ENCODE measurements at places on chromosomes 12 and 14.
A peak's percentile ranks its signal among the peaks of the same experiment; 100 is the strongest.

GRCh38 chr12:66087365-66087943 is 43.1 kb downstream of the LLPH start:
- peak; percentile 89 for DNase-seq

DNA sequence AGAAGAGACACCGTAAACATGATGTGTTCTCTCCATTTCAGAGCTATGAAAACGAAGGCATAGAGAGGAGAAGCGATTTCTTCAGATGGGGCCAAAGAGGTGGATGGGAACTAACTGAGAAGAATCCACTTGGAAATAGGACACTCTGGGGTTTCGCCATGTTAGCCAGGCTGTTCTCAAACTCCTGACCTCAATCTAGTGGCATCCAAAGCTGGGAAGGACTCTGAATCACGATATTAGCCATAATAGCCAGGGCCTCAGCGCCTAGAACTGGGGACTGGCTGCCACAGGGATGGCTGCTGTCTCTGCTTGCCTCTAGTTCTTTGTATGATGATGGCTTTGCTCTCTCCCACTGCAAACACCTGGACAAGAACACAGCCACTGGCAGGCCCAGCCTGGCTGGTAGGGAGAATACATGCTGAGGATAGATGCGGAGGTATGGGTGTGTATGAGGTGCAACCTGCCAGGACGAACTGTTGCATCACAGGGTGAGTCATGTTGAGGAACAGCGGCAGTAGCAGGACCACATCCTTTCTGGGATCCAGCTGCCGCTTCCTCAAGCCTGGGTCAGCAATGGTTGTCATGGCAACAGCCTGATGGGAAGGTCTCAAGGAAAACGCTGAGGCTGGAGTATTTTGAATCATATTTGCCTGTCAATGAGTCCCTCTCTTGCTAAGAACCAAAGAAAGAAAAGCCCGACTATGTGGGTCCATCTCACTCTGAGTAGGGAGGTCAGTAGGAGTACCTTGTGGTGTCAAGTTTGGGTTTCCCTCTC is 31.1 kb downstream of the CCDC177 start:
- peak; percentile 89 for DNase-seq

DNA sequence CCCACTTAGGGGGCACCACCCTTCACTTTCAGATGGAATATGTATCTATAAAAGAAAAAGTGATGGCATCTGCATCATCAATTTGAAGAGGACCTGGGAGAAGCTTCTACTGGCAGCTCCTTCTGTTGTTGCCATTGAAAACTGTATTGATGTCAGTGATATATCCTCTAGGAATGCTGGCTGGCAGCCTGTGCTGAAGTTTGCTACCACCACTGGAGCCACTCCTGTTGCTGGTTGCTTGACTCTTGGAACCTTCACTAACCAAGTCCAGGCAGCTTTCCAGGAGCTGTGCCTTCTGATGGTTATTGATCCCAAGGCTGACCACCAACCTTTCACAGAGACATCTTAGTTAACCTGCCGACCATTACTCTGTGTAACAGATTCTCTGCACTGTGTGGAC is 44.7 kb downstream of the RIMKLB start:
- DNase-seq: no peak

DNA sequence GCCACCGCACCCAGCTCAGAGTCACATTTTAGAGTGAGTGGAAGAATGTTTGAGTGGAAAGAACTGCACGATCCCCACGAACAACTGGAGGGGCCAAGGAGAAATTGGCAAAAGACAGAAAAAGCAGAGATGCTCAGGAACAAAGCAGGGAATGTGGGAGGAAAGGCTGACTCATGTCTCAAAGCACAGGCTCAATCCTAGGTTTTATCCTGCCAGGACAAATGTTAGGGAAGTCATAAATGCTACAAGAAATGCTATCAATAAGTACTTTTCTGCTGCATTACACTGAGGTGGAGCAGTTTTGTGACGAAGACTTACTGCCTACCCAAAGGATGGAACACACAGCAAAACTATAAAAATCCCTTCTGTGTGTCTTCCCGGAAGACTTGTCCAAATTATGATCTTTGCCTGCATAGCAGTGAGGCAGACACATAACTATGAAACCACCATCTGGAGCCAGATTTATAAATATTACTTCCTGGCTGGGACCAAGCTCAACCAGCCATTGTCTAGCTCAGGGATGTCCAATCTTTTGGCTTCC is 26.7 kb downstream of the NIN start:
- DNase-seq: no peak

DNA sequence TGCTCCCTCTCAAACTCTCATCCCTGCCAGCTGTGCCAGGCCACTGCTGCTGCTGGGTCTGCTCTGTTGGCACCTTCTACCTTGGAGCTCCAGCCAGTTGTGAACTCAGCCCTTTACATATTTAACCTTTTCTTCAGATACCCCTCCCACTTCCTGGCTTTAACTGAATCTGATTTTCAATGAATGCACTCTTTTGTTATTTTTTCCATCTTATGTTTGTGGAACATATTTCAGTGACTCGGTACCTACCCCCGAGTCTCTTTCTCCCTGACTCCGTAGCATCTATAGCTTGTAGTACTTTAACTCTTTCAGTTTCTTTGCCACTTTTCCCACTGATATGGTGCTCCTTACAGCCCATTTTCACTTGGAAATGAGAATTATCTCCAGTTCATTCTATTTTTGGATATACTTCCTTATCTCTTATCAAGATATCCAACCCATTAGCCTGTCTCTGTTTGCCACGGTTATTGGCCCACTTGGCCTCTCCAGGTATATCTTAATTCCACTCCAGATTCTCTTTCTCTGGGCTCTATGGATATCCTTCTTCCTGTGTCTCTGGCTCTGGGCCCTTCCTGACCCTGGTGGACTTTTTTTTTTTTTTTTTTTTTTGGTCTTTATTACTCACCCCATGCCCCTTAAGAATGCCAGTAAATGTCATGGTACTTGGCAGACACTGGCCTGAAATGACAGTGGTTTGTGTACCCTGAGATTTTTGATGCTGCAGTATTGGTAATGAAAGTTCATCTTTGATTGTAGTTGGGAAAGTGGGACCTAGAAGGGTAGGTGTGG is 62.7 kb downstream of the PELI2 start:
- DNase-seq: no peak

GRCh38 chr14:73743431-73743931 is 29.3 kb upstream of the PNMA1 start:
- DNase-seq: no peak

DNA sequence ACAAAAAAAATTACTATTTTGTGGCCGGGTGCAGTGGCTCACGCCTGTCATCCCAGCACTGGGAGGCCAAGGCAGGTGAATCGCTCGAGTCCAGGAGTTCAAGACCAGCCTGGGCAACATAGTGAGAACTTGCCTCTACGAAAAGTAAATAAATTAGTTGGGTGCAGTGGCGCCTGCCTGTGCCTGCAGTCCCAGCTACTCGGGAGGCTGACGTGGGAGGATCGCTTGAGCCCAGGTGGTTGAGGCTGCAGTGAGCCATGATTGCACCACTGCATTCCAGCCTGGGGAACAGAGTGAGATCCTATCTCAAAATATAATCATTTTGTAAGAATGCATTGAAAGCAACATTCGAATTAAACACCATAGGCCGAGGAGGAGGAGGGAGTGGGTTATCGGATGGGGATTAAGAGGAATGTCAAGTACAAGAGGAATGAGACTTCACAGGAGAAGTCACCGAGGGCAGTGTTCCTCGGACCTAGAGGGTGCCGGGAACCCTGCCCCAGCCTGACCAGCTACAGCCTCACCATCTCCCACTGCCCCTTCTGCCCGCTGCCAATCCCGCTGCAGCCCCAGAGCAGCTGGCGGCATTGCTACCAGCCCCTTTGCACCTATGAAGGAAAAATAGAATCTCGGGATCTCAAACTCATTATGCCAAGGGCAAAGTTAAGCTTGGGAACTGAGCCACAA is 32.6 kb upstream of the AACS start:
- DNase-seq: no peak

- DNase-seq: no peak
Observed at GRCh38 chr14:58643366-58643765, 5.6 kb downstream of the DACT1 start.

DNA sequence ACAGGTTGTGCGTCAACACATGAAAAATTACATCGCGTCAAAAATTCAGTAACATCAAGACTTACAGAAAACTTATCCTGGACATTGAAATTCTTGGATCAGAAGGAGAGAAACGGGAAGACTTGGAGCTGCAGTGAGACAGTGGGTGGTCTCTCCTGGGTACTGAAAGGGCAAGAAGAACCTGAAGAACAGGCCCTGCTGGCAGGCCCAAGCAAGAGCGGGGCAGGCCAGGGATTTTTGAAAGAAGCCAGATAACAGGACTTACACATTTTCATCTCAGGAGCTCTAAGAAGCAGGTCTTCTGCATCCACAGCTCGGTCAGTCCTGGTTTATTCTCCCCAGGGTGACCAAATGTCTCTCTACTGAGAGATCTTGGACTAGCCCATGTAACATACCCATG is 466.5 kb upstream of the SOX5 start:
- DNase-seq: no peak

- peak; percentile 72 for DNase-seq
Observed at GRCh38 chr12:47155457-47156166, 75.9 kb upstream of the AMIGO2 start.

- DNase-seq: no peak
Observed at GRCh38 chr12:41486718-41487117, 298.6 kb downstream of the PDZRN4 start.

DNA sequence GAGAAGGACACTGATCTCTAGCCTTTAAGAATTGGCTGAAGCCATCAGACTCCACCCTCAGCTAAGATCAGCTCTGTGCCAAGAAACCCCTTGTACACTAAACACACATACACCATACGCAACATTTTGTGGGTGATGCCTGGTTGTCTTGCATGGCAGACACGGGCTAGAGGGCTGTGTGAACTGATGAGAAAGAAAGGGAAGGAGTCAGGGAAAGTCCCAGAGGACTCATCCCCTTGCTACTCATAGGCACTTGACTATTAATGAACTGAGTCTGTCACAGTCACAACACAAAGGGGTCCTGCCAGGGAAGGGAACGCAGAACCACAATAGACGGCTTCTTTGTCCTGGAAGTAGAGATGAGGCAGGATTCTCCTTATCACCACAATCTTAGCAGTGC is 80.8 kb downstream of the EMP1 start:
- no peak for DNase-seq

DNA sequence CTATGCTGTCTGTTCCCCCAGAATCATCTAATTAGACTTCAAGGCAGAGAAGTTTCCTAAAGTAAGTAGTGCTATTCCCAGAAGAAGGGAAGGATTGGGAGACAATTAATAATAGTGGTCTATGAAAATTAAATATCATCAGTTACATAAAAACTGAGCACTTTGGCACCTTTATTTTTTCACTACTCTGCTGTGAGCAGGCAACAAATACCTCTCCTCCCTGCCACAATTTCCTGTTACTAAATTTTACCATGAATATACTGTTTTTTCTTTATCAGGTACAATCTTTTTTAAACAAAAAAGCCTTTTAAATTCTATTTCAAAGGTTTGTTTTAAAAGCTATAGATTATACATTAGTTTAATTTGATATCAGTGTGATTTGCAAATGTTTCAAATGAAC is 29.4 kb upstream of the KRAS start:
- DNase-seq: no peak

GRCh38 chr12:124321040-124321481 is 26.2 kb downstream of the RFLNA start:
- peak; percentile 67 for DNase-seq

- DNase-seq: no peak
Observed at GRCh38 chr12:6839482-6840201, 1.1 kb upstream of the GNB3 start.

GRCh38 chr14:103707329-103708263 is 7.7 kb downstream of the XRCC3 start:
- DNase-seq: no peak

DNA sequence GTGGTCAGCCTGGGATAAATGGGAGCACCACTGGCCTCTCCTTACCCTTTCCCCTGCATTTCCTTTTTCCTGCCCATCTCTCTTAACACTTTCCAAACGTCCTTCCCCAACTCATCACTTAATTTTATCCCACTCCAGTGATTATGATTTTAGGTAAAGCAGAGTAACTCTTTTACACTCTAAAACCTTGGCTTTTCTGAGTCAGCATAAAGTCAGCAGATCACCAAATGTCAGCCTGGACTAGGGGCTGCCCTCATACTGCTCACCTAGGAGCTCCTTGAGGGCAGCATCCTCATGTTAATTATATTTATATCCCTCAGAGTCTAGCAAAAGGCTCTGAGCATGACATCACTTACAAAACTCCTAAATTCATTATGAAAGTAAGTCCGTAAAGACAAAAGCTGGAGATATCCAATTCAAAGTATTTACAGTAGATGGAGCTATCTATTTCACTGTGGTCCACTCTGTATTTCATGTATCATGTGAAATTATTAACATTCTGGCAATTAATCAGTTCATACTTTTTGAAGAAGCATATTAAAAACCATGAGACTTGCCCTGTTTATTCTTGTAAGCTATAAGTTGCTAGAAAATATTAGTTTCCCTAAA is 17.0 kb upstream of the DICER1 start:
- DNase-seq: no peak

GRCh38 chr14:73740618-73741326 is 26.6 kb upstream of the PNMA1 start:
- DNase-seq: no peak

DNA sequence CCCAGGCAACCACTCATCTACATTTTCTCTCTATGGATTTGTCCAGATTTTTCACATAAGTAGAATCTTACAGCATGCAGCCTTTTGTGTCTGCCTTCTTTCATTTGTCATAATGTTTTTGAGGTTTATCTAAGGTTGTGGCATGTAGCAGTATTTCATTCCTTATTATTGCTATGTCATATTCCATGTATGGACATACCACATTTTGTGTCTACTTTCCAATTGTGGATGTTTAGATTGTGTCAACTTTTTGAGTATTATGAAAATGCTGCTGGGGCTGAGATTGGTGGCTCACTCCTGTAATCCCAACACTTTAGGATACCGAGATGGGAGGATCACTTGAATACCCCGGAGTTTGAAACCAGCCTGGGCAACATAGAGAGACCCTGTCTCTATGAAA is 3.2 kb upstream of the ATXN2 start:
- DNase-seq: no peak

GRCh38 chr14:79583738-79584408 is 627.4 kb downstream of the DIO2 start:
- no peak for DNase-seq

GRCh38 chr12:80894179-80894578 is 43.6 kb downstream of the LIN7A start:
- DNase-seq: no peak

GRCh38 chr12:131385313-131386166 is 325.4 kb upstream of the SFSWAP start:
- no peak for DNase-seq

GRCh38 chr12:18414671-18415070 is 153.4 kb downstream of the PIK3C2G start:
- DNase-seq: no peak

- no peak for DNase-seq
Observed at GRCh38 chr12:7868391-7868790, 4.3 kb downstream of the SLC2A14 start.

GRCh38 chr14:61561657-61562276 is 133.5 kb upstream of the HIF1A start:
- no peak for DNase-seq

GRCh38 chr12:61713121-61713520 is 547.1 kb upstream of the USP15 start:
- no peak for DNase-seq

GRCh38 chr14:101817501-101818001 is 56.0 kb downstream of the PPP2R5C start:
- DNase-seq: no peak

All from hematopoietic multipotent progenitor cell (in vitro differentiated cells).